AG09319 (cell line): ENCODE measurements at places on chromosomes 6 and 20.

DNA sequence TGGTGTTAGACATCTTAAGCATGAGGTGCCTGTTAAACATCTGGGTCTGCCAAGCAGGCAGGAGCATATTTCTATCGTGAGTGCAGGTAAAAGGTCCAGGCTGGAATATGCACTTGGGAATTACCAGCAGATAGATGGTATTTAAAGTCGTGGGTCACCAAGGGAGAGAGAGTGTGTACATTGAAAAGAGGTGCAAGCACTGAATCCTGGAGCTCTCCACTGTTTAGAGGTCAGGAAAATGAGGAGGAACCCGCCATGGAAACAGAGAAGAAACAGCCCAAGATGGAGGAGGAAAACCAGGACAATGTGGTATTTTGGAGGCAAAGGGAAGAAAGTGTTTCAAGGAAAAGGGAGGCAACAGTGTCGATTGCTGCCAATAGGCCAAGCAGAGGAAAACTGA lies 46.4 kb downstream of the TNFRSF21 start:
- no peak for DNase-seq

GRCh38 chr6:142567461-142567860 lies 265.7 kb downstream of the ADGRG6 start:
- no peak for DNase-seq

GRCh38 chr6:151847064-151847463 lies 39.6 kb downstream of the ESR1 start:
- no peak for DNase-seq

DNA sequence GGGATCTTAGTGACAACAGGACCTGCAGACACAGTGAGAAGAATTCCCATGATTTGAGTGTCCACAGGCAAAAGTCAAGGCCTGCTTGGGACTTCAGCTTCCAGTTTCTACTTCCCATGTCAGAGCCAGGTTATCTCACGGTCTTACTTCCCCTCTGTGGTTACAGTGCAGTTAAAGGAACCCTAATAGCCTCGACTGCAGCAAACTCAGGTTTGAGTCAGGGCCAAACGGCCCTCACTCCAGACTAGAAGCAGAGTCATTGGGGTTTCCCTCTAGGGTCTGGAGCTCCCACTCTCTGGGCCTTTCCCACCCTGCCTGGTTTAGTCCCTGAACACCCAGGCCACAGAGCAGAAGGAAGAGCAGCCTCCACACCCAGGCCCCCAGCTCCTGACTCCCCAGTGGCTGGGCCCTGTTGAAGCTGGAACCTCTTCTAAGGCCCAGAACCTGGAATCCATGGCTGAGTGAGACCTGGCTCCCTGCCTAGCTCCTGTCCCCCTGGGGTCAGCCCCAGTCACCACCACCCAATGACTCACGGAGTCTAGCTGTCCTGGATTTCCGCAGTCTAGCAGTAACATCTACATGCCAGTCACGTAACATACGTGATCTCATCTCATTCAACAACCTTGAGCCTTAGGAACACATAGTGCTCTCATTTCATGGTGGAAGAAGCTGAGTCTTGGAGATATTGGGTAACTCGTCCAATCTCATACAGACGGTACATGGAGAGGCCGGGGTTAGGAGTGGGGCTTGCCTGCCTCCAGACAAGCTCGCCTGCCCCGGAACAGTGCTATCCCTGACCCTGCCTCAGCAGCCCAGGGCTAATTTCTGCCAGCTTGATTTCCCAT lies 9.2 kb upstream of the GHRH start:
- no peak for DNase-seq

GRCh38 chr6:151225919-151226318 lies 13.8 kb upstream of the AKAP12 start:
- no peak for DNase-seq

DNA sequence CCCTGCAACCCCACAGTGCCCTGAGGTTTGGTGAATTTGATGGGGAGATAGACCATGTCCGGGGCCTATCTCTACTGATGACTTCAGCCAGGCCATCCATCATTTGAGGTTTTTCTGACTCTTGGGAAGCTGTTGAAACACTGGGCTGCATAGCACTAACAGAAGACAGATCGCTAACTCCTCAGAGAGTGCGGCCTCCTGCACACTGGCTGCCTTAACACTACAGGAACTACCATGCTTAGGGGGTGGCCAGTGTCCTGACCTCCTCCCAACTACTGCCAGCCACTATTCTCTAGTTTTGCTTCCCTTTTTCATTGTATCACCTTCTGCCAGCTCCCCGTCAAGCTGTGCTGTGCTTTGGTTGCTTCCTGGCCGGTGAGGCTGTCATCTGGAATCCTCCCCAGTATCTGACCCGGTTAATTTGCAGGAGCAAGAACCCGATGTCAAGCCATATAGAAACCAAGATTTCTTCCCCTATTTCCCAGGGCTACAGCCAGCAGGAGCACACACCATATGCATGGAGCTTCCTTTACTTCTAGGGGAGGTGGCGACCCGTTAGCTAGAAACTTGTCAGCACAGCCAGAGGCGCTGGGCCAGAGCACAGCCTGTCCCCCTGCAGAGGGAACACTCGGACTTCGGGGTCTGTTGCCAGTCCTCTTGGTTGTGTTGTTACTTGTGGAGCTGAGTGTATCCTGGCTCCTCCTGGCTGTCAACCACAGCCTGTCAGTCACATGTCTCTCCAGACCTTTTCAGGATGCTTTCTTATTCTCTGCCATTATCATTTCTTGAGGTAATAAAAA lies 57.3 kb upstream of the TRAF3IP2 start:
- DNase-seq: no peak

GRCh38 chr6:24313251-24314141 lies 44.4 kb downstream of the DCDC2 start:
- no peak for DNase-seq

DNA sequence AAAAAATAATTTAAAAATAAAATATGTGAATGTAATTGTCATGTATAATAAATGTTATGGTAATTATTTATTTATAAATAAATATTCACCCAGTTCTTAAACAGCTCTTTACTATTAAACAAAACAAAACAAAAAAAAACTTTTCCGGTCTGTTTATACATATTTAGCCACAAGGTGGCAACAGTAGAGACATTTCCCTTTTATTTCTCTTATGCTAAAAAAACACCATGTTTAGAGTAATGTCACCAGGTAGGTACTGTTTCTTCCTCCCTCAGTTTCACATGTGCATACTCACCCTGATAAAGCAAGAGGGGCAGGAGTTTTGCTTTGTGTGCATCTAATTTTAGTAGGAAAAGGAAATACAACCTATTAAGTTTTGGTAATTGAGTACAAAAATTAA lies 610.4 kb upstream of the IMPG1 start:
- no peak for DNase-seq

DNA sequence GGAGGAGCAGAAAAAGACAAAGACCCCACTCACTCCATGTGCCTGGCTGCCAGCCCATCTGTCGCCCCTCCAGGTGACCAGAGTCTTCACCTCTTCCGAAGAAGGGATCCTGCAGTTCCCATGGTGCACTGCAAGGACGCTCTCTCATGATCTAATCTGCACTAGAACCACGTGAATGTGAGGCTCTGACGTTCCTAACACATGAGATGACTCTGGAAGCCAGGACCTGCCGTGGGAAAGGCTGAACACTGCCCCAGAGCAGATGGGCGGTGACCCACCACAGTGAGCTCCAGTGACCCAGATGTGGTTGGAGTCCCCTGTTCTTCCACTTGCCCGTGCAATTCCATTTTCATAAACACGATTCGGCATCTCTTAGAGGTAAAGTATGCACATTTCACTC lies 39.6 kb upstream of the PDE10A start:
- DNase-seq: no peak

DNA sequence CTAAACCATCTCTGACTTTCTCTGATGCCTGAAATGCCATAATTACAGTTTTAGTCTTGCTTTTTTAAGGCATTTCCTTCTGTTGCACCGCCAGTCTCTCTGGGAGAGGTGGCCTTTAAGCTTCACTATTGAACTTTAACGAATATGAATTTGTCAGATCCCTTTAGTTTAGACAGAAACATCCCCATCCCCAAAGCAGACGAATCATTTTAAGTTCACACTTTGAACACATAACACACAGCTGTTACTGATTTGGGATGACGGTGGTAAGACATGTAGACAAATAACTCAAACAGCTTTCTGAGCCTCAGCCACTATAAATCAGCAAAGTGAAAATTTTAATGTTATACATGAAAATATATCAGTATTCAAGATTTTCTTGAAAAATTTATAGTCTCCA lies 7.2 kb upstream of the IPCEF1 start:
- DNase-seq: no peak

GRCh38 chr20:31713312-31714273 lies 9.1 kb downstream of the BCL2L1 start:
- peak; percentile 68 for DNase-seq

DNA sequence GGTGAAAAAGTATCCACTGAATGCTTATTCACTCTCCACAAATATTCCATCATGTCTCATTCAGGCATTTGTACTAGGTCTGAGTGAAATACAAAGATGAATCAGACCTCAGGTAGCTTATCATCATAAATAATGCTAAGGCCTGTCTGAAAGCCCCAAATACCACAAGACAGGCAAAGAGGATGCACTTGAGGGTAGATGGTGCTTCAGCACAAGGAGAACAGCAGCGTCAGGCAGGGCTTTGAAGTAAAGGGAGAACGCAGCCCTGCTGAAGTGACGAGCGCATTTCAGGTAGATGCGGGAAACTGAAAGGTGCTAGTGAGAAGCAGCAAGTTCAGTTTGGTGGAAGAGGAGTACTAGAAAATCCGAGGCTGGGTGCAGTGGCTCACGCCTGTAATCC lies 38.7 kb downstream of the MAP3K5 start:
- DNase-seq: no peak

GRCh38 chr20:31760519-31761240 lies 21.6 kb downstream of the TPX2 start:
- DNase-seq: peak; percentile 41

GRCh38 chr20:32682508-32682987 lies 8.8 kb upstream of the C20orf203 start:
- no peak for DNase-seq

- DNase-seq: no peak
These were observed 163.2 kb upstream of the LAMA2 start for GRCh38 chr6:128719786-128720185.

- no peak for DNase-seq
These were observed 47.7 kb upstream of the SMOC2 start for GRCh38 chr6:168393126-168393870.

GRCh38 chr6:136464874-136465273 lies 85.3 kb downstream of the MAP7 start:
- no peak for DNase-seq

- DNase-seq: no peak
These were observed 66.8 kb upstream of the PTCHD4 start for GRCh38 chr6:48177786-48178185.

DNA sequence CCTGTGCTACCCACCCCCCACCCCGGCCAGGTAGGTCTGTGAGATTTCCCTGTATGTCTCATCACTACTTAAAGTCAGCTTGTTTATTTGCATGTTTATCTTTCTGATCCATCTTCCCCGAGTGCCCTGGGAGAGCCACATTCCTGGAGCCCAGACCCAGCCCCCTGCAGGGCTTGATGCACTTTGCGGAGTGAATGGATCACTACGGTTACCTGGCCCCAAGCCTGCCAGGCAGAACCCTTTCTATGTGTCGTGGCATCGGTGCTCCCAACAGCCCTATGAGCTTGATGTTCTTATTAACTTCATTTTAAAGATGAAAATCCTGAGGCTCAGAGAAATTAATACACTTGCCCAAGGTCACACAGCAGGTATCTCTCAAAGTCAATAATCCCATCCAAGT lies 13.6 kb upstream of the SLCO4A1 start:
- DNase-seq: no peak

DNA sequence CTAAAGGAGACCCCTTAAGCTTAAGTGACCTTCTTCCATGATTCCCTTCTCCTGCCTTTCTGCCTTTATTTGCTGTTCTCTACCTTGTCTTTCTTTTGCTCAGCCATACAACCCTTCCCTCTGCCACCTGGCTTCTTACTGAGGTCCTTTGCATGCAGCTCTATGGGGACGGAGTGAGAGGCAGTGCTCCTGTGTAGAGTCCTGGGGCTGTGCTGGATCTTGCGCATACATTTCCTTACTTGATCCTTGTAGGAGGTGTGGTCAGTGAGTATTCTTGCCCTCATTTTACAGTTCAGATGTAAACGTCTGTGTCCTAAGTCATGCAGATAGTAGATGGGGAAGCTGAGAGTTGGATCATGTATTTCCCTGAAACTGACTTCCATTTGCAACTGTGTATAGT lies 5.7 kb downstream of the SASH1 start:
- DNase-seq: no peak

GRCh38 chr6:163646133-163646532 lies 231.6 kb downstream of the QKI start:
- no peak for DNase-seq

- no peak for DNase-seq
These were observed 21.7 kb upstream of the DAAM2 start for GRCh38 chr6:39770446-39770845.

- DNase-seq: no peak
These were observed 23.8 kb upstream of the TMEM30A start for GRCh38 chr6:75308250-75308988.

- peak; percentile 58 for DNase-seq
These were observed 7.7 kb downstream of the CSTF1 start for GRCh38 chr20:56400001-56400640.

DNA sequence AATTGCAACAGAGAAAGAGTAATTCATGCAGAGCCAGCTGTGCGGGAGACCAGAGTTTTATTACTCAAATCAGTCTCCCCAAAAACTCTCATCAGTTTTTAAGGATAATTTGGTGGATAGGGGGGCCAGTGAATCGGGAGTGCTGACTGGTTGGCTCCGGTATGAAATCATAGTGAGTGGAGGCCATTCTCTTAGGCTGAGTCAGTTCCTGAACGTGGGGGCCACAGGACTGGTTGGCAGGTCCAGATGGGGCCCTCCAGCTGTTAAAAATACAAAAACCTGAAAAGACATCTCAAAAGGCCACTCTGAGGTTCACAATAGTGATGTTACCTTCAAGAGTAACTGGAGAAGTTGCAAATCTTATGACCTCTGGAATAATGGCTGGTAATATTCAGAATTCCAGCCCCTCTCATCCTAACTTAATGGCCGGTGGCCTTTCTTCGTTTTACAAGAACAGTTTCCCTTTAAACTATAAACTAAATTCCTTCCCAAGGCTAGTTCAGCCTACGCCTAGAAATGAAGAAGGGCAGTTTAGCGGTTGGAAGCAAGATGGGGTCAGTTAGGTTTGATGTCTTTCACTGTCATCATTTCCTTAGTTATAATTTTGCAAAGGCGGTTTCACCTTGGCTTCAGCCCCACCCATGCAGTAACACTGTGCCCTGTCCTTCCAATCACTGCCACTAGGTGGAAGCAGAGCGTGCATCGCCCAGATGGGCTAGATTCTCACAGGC lies 6.8 kb upstream of the MICA start:
- peak; percentile 28 for DNase-seq

- DNase-seq: no peak
These were observed 84.6 kb upstream of the DST start for GRCh38 chr6:56727097-56727850.
